ENCODE measurements at places on chromosomes 3 and 15. TPM values are rescaled to one million over a fixed set of nuclear protein-coding genes. Genes with fewer than 3 reads are reported as not detected.

DNA sequence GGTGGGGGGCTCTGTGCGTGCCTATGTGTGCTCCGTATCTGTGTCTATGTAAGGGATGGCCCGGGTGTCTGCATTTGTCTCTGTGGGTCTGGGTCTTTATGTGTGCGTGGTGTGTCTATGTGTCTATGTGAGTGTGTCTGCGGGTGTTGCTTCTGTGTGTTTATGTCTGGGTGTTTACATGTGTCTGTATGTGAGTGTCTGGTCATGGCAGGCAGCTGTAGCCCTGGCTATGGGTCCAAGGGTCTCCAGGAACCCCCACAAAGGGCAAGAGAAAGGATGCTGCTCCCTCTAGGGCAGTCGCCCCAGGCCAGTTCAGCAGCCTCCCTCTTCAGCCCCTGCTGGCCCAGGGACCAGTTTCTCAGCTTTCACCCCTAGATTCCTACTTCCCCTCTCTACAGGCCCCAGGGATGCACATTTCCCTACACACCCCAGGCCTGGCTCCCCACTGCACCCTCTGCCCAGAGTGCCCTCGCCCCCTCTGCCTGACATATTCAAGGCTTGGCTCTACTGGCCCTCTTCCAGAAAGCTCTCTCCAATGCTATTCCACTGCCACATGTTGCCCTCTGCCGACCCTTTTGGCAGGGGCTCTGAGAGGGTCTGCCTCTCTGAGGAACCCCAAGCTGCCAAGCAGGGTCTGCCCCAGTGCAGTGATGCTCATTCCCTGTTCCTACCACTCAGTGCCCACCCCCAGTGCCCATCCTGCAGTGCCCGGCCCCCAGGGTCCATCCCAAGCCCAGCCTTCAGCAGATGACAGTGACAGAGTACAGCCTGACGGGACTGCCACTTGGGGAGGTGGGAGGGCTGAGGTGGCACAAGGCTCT, 1.0 kb upstream of the MYL3 start:
- no peak for DNase-seq

The MYLK gene
- 0.60 TPM for total RNA-seq

The MAGI1 gene
- total RNA-seq: 0.46 TPM

DNA sequence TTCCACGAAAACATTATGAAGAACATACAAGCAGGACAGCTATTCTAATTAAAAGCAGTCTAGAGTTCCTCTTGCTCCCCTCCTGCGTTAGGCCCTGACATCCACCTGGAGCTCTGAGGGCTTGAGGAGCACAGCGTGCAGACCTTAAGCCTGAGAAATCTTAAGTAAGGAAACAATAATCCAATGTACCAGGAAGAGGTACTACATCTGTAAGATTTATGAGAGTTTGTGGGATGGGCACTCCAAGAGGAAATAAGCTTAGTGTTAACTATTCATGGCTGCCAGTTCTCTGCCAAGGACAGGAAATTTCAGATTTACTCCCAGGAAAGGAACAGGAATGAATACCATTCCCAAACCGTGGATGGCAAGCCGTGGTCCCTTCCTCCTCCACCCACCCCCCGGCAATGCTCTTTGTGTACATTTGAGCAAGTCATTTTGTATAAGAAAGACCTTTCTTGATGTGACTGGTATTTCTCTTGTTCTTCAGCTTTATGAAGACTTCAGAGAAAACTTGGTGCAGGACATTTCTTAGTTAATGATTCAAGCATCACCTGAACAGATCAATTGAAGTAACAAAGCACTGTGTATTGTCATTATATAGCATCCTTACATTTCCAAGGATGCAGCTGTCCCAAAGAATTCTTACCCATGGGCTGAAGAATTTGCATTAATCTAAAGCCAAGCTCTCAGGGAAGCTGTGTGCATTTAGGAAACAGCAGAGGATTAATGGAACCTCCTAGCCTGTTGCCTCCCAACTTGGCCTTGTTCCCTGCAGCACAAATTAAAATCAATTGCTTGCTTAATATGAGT, 28.8 kb upstream of the VILL start:
- DNase-seq: no peak

The HESX1 gene
- not detected for total RNA-seq

- DNase-seq: no peak
Measured at GRCh38 chr3:138007898-138008297, 2.1 kb upstream of the CLDN18 start.

The SLCO3A1 gene
- total RNA-seq: 3.6 TPM

DNA sequence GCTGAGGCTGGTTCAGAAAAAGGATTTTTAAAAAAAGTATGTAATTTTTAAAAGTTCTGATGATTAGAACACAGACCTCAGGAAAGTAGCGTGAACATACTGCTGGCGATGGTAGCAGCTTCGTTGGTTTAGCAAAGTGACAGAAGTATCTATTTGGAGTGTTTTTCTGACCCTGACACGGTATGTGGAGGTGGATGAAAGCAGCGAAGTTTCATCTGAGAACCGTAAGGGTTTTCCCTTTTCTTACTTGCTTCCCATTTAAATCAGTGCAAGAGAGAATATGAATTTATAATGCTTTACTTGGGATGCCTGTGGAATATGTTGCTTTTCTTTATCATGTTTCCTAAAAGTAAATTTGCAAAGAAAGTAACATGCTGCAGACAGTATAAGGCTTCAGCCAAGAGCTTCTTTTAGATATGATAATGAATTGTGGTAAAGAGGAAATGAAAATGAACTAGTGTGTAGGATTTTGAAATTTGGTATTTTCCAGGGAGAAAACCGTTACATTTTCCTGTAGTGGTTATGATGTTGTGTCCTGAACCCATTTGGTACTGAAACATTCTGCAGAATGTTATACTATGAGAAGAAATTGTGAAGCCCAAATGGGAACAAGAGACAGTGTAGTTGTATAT, 3.9 kb downstream of the CHST2 start:
- no peak for DNase-seq

- DNase-seq: no peak
Measured at GRCh38 chr3:129530251-129530791, 1.9 kb downstream of the RHO start.

The MITF gene
- not detected for total RNA-seq

The GOLGA8O gene
- not detected for total RNA-seq

DNA sequence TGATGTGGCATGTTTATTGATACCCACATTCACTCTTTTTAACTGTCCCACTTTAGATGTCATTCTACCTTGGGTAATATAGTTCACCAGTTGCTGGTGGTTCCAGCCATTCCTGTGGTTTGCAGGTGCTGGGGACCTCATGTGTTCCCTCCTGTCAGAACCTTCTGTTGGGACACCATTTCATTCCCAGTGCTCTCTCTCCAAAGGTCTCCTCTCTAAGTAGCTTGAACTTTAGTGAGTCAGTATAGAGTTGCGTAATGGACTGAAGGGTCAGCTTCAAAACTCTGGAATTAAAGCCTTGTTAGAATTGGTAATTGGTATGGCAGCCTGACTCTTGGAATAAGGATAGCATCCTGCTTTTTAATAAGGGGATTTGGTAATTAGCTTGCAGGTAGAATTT, 108.5 kb downstream of the PLCL2 start:
- no peak for DNase-seq

DNA sequence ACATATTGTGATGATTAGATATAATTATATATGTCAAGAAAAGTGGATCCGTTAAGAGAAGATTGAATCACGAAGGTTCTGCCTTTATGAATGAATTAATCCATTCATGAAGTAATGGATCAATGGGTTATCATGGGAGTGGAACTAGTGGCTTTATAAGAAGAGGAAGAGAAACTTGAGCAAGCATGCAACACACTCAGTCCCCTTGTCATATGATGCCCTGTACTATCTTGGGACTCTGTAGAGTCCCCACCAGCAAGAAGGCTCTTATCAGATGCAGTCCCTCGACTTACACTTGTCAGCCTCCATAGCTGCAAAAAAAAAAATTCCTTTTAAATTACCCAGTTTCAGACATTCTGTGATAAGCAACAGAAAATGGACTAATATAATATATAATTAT, 301.9 kb downstream of the RAP2B start:
- DNase-seq: no peak

GRCh38 chr3:111965484-111965883, 13.3 kb upstream of the ABHD10 start:
- no peak for DNase-seq

The CHRNA7 gene
- total RNA-seq: not detected

DNA sequence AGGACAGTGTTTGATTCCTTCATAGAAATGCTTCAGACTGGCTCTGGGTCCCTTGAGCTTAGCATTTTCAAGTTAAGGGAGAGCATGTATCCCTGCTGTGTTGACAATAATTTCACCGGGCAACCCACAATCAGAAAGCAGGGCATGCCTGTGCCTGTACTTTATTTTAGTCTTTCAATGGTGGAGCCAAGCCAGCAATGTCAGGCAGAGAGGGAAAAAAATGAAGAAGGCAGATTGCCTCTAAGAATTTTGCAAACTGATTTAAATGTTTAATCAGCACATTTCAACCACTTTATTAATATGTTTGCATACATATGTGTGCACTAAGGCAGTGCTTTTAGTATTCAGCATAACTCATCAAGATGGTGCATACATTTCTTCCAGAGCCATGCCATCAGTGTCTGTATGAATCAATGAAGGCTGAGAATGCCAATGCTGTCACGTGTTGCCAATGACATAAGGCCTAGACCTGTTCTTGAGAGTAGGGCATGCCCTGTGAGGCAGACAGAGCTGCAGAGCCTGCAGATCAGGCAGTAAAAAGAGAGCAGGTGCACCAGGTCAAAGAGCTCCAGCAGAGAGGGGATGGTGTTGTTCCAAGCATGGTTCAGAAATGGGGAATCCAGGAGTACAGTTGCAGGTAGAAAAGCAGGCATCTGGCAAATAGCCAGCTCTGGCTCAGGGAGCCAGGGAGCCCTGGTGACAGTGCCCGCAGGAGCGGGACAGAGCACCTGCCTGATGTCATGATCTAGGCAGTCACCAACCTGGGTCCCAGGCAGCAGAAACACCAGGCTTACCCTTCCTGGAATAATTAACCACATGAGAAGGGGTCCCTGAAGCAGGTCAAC, 508.5 kb downstream of the GABRG3 start:
- DNase-seq: no peak

DNA sequence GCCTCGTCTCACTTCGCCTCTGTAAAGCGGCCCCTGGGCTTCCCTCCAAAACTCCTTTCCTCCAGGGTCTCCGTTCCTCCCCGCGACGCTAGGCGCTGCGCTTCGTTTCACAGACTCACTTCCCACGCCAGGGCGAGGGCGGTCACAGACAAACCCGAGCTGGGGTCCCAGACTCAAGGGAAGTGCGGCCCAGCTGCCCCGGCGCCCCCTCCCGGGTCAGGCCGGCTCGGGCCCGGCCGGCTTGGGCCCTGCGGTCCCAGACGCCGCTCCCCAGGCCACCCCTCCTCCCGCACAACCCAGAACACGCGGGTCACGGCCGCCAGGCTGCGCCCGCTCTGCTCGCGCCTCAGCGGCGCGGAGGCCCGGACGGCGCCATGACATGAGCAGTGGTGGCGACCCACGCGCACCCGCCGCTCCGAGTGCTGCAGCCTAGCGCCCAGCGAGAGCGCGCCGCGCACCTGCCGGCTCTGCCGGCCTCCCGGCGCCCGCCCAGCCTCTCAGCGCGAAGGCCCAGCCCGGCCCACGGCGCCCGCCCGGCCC, 547 bp downstream of the NUP210 start:
- DNase-seq: peak; percentile 60

The QRICH1 gene
- total RNA-seq: 114 TPM

DNA sequence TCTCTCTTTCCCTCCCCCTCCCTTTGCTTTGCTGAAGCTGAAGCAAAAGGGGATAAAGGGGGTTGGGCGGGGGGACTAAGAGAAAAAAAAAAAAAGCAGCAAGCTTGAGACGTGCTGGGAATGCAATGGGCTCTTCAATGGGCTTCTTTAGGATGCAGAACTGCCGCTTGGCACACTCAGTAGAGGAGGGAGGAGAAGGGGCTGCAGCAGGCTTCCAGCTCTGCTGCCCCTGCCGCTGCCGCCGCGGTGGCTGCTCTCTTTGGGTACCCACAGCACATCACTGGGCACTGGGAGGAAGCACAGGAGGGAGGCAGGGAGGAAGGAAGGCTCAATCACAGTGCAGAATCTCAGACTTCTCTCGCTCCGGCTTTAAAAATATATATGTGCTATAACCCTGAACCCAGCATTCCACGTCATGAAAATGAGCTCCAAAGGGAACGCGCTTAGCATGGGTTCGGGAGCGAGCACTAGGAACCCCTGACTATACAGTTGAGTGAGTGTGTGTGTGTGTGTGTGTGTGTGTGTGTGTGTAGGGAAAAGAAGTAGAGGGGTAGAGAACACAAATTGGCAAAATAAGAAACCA, 3.5 kb downstream of the SLITRK3 start:
- DNase-seq: no peak

The PPP4R2 gene
- 108 TPM for total RNA-seq

The ZSCAN29 gene
- total RNA-seq: 23.3 TPM

DNA sequence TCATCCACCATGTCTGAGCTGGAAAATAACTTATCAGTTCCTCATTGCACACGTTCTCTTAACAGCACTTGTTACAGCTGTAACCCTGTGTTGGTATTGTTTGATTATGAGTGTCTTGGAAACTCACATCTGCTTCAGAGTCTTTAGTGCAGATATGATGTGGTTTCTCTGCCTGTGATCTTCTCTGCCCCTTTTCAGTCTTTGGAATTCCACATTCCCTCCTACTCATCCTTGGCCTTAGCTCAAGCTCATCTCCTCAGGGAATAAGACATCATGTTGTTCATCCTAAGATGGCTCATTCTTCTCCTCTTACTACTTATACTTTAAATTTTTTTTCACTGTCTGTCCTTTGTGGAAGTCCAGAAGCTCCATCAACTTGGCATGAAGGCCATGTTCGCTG, 77.7 kb downstream of the SYNPR start:
- DNase-seq: no peak

- no peak for DNase-seq
Measured at GRCh38 chr3:8052659-8053058, 449.0 kb upstream of the LMCD1 start.

The TOPAZ1 gene
- not detected for total RNA-seq

The ZNF280D gene
- total RNA-seq: 15.3 TPM

The GOLGA6D gene
- total RNA-seq: not detected

DNA sequence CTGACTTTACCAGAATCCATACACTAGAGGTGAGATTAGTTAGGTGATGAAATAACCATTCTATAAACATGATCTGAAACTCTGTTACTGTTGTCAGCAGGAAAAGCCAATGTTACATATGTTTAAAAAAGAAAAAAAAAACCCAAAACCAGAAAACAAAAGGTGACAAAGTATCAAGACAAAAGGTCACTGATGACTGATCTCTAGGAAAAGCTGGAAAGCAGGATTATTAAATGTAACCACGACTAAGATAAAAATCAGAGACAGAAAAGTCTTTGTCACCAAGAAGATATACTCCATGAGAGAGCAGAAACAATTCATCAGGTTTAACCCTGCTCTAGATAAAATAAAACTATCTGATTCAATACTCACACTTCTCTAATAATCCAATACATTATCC, 5.4 kb upstream of the SETD5 start:
- no peak for DNase-seq

- DNase-seq: no peak
Measured at GRCh38 chr15:74317820-74318375, 49.5 kb downstream of the CYP11A1 start.

GRCh38 chr15:27449941-27450340, 479.0 kb downstream of the GABRG3 start:
- no peak for DNase-seq

GRCh38 chr3:61922118-61922517, 360.7 kb downstream of the PTPRG start:
- DNase-seq: no peak

GRCh38 chr3:79597709-79598108, 170.1 kb downstream of the ROBO1 start:
- no peak for DNase-seq

GRCh38 chr3:44648564-44649229, at the start of gene ZNF35:
Gene ZNF35, plus strand, starts transcription at chr3:44648732. Its CDS starts 2,336 bp downstream, at chr3:44651068.
- no peak for DNase-seq

The LHFPL4 gene
- not detected for total RNA-seq

Data from activated T-cell treated with anti-CD3 and anti-CD28 coated beads, Interleukin-2, amount 50 U/mL, for 4 hours (primary cell).